ENCODE measurements at places on chromosomes 16 and 17.
A peak's percentile ranks its signal among the peaks of the same experiment; 100 is the strongest.

DNA sequence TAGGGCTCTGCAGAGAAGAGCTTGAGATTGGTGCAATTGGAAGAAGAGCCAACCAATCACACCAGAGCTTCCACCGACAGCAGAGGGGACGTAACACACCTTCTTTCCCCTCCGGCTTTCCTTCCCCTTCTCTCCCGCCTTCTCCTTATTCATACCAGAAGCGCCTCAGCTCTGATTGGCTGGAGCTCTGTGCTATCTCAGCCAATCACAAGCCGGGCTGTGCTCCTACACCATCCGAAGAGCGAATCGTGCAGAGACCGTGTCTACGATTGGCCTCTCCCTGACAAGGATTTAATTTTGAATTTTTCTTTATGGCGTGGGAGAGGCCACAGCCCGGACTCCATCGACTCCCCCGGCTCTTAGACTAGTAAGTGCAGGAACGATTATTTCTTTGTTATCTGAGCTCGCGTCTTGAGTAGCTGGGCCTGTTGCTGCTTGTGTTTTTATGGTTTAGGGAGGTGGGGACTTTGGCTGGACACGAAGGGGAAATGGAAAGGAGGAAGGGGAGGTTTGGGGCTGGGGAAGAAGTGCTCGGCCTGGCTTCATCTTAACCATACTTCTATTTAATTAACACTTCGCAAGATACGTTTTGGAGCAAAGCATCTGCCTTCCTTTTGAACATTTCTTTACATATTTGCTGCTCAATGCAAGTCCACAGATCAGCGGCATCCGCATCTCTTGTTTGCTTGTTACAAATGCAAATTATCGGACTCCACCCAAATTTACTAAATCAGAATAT, at the start of gene PRR11:
TSS of gene PRR11 (plus strand) at position 308 of the 739 bp plus-strand sequence. CDS start 14,007 bp downstream, outside the sequence.
- DNase-seq: peak; percentile 99

DNA sequence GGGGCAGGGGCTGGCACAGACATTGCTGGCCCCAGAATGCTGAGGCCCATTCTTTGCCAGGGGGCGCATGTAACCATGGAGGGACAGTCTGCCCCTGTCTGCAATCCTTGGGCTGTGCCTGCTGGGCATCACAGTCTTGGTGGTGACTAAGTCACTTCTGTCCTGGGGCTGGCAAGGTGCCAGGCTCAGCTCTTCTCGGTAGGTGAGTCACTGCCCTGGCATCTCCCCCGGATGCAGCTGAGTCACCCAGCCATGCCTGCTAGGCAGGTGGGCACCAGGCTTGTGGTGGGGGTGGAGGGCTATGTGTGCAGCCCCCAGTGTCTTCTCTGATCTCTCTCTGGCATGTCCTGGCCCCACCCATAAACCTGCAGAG, 5.6 kb downstream of the RARA start:
- no peak for DNase-seq

- no peak for DNase-seq
Measured at GRCh38 chr17:76351526-76352071, 2.1 kb downstream of the PRPSAP1 start.

- DNase-seq: no peak
Measured at GRCh38 chr17:70588003-70588402, 418.7 kb downstream of the KCNJ2 start.

- no peak for DNase-seq
Measured at GRCh38 chr17:15456972-15457722, 10.3 kb downstream of the CDRT4 start.

DNA sequence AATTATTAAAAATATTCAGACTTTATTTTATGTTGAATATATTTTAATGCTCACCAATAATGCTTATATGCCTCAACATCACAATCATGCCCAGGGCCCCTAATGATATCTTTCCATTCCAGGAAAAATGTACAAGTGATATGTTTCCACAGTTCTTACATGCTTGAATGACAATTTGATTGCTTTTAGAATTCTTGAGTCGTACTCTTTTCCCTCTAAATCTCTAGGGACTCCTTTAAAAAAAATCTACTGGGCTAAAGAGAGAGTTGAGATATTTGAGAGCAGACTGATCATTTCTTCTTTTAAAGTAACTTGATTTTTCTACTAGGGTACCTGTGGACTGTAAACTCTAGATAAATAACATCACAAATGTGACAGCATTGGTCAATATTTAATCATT, 18.2 kb upstream of the HLF start:
- no peak for DNase-seq

- DNase-seq: no peak
Measured at GRCh38 chr17:37802061-37802595, 57.3 kb upstream of the HNF1B start.

DNA sequence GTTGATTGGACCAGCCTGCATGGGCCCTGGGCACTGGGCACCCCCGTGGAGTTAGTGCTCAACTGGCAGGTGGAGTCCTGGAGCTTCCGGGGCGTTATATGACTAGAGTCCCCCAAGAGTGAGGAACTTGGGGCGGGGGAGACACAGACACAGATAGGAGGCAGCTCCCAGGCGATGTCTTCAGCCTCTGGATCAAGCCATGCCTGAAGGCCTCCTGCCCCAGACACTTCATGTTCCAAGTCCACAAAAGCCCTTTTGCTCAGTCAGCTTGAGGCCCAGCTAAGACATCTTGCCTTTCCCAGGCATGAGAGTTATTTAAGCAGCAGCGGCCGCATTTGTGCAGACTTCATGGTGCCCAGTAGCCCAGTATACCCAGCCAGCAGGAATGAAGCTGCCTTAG, 136.6 kb upstream of the CIBAR2 start:
- DNase-seq: no peak

DNA sequence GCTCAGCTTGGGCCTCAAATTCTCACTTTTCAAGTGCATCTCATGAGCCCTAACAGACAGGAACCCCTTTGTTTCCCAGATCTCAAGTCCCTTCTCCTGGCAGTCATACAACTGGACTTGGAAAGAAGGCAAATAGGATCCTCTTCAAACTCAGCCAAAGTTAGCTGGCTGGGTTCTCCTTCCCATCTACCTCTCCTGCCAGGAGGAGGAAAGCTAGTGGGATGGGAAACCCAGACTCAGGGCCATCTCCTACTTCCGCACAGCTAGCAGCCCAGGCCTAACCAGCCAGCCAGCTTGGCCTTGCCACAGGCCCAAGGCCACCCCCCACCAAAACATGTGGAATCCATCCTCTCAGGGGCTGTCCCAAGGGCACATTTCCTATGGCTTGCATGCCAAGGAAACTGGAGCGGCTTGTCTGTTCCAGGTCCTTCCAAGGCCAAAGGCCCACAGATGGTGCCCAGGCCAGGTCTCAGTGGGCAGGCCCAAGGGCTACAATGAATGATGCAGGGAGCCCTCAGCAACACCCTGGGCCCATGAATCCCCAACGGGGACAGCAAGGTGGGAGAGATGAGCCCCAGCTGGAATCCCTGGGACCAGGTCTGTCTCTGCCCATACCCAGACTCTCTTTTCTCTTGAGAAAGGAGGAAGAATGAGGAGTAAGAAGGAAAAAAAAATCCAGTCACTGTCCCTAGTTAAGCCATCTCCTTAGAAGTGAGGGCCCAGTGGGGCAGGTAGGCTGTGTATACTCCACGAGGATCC, 1.7 kb downstream of the SMARCD2 start:
- DNase-seq: no peak

DNA sequence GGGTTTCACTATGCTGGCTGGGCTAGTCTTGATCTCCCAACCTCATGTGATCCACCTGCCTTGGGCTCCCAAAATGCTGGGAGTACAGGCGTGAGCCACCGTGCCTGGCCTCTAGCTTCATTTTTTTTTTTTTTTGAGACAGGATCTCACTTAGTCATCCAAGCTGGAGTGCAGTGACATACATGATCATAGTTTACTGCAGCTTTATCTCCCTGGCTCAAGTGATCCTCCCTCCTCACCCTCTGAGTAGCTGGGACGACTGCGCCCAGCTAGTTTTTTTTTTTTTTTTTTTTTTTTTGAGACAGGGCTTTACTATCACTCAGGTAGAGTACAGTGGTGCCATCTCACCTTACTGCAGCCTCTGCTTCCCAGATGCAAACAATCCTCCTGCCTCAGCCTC, 9.7 kb downstream of the RPA1 start:
- no peak for DNase-seq

- DNase-seq: no peak
Measured at GRCh38 chr17:46722662-46723285, 95.7 kb downstream of the WNT3 start.

- DNase-seq: no peak
Measured at GRCh38 chr17:51032850-51033249, 87.8 kb downstream of the SPAG9 start.

DNA sequence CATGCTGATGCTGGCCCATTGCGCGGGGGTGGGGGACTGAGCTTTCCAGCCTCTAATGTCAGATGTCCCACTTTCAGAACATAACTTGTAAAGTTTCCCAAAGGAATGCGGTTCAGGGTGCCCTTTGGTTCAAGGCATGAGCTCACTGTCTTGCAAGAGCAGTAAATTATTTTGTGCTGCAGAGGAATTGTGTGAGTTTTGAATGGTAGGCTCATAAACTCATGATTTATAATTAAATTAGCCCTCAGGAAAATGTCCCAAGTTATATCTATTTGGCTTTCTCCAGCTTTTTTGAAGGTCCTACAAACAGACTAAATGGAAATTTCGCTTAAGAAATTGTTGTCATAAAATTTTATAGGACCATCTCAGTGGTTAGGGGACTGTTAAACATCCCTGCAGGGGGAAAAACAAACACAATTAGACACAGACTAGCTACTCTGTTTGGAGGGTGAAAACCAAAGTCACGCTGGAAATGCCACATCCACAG, 321.8 kb downstream of the HS3ST3B1 start:
- DNase-seq: no peak

- no peak for DNase-seq
Measured at GRCh38 chr16:52456368-52456767, 90.6 kb downstream of the TOX3 start.

DNA sequence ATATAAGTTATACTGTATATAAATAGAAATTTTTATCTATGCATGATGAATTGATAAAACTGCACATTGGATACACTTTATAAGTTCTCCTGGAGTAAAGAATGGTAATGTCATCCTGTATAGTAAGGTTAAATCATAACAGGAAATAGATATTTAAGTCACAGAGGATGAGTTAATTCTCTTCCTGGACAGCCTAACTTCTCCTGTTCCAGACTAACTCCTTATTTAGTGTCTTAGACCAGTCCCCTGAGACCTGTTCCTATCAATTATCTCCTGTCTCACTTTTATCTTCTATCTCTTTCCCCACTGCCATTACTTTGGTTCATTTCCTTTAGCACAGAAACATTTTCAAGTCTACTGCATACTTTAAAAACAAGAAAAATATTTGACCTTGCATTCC, 46.5 kb downstream of the SSH2 start:
- DNase-seq: no peak

DNA sequence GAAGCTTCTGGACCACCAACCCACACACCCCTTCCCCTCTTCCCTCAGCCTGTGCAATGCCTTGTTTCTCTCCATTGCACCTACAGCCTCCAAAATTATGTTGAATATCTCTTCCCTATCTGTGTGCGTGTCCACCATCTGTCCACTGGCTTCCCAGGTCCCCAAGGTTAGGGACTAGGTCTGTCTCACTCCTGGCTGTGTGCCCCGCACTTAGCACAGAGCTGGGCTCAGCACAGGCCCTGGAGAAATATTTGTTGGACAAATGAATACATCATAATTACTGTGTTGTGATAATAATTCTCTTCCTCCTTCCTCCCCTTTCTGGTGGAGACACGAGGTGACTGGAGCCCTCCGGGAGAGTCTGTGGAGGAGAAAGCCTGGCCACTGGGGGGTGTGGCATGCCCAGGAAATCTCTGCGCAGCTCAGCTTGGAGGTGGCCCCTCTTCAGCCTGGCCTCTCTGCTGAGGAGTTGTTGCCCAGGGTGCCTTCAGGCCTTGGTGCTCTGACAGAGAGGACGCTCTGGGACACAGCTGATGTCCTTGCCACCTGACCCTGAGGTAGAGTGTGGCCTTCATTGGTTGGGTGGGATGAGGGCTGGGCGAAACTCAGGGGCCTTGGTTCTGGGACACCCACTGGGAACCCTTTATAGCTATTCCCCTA, 3.3 kb upstream of the BRD7 start:
- no peak for DNase-seq

DNA sequence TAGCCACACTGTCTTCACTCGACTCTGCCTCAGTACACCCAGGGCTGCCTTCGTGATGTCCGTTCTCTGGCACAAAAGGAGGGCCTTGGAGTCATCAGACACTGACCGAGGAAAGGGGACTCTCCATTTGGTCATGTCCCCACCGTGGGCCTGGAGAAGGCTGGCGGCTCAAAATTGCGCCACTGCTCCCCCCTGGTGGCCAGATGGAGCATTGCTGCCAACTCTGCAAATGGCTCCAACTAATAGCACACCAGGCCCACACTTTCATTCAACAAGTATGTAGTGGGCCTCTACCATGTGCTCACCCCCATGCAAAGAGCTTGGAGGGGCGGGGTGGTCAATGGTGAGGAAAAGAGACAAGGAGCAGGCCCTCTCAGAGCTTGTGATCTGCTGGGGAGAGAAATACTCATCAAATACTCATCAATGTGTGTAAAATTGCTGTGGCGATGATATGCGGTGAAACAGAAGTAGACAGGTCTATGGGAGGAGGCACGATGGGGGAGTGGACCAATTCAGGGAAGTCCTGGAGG, 5.2 kb upstream of the GRIN2C start:
- DNase-seq: peak; percentile 48

DNA sequence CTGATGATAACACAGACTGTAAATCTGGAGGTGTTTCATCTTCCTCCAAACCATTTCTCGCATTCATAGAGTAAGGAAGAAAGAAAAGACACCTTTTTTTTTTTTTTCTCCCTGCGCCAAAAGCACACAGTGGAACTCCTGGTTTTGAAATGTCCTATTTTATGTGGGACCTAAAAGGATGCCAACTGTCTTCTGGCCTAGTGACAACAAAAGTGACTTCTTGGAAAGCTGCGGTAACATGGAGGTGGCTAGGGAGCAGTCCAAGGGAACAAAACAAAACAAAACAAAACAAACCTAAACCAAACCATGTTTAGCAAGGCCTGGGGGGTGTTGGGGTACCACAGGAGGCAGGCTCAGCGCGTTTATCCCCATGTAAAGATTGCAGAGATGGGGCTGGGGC, 174.8 kb downstream of the XYLT1 start:
- DNase-seq: no peak

- no peak for DNase-seq
Measured at GRCh38 chr16:58280146-58280845, 14.5 kb downstream of the PRSS54 start.

DNA sequence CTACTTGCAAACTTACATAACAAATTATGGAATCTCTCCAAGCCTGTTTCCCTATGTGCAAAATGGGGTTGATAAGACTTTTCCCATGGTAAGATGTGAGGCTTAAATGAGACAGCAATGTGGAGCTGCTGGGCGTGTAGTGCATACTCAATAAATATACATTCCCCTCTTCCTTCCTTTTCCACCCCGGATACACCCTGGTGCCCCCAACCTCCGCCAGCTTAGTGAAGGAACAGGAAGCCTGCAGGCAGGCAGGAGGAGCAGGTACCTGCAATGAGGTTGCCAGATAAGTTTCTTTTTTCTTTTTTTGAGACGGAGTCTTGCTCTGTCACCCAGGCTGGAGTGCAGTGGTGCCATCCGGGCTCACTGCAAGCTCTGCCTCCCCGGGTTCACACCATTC, 14.9 kb downstream of the C17orf50 start:
- no peak for DNase-seq
